Myocyte (in vitro differentiated cells): ENCODE measurements at places on chromosomes 2 and 18. TPM values are rescaled to one million over a fixed set of nuclear protein-coding genes. Genes with fewer than 3 reads are reported as not detected.
A peak's percentile ranks its signal among the peaks of the same experiment; 100 is the strongest.

Gene GCG
- not detected in 2 replicates for total RNA-seq

Gene SERTAD2
- total RNA-seq, result 22.1 and 24.9 TPM in 2 replicates

Gene ATRAID
- total RNA-seq, result 188 and 203 TPM in 2 replicates

Gene SMCHD1
- total RNA-seq, result 36.6 and 37.9 TPM in 2 replicates

Gene ACVR1C
- total RNA-seq, result 4.0 and 7.8 TPM in 2 replicates

Gene RGPD3
- total RNA-seq, result 0.16 and 0.64 TPM in 2 replicates

Gene NMUR1
- total RNA-seq, result not detected in 2 replicates

Gene UGT1A7
- not detected in 2 replicates for total RNA-seq

DNA sequence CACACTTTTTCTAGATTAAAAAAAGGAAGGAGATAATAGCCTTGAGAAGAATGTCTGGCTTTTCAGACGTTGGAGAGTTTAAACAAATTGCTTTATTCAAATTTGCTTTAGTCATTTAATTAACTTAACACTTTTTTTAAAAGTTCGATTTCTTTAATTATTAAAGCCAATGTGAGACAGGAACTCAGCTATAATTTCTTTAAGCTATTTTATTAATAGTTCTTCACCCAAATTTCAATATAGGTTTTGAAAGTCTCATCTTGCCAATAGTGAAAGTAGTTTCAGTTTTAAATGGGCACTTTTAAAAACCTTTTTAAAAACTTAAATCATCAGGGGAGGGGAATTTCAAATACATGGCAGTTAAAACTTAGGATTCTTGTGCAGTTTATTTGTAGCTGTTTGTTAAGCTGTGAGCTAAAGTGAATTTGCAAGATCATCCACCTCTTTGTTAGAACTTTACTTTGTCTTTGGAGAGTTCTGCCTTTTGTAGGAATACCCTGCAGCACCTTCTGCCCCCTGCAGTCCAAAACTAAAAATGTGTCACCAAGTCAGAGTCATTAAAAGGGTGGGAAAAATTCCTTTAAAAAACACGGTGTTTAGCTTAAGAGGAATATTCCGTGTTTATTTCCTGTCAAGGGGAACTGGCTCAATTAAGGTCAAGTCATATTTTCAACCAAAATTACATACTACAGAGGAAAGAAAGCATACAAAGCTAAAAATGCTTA lies 4.6 kb downstream of the TGIF1 start:
- peak; percentile 77 for DNase-seq

- DNase-seq, result peak; percentile 87
Measured at GRCh38 chr2:172350839-172351479, 76.4 kb upstream of the ITGA6 start.

GRCh38 chr2:215748446-215748845 lies 264.9 kb downstream of the MREG start:
- no peak for DNase-seq

GRCh38 chr2:200446612-200447011 lies 63.3 kb downstream of the KCTD18 start:
- DNase-seq, result no peak

GRCh38 chr2:239533569-239534316 lies 132.9 kb upstream of the HDAC4 start:
- DNase-seq, result no peak

- no peak for DNase-seq
Measured at GRCh38 chr18:66344227-66344626, 259.7 kb downstream of the CDH19 start.

DNA sequence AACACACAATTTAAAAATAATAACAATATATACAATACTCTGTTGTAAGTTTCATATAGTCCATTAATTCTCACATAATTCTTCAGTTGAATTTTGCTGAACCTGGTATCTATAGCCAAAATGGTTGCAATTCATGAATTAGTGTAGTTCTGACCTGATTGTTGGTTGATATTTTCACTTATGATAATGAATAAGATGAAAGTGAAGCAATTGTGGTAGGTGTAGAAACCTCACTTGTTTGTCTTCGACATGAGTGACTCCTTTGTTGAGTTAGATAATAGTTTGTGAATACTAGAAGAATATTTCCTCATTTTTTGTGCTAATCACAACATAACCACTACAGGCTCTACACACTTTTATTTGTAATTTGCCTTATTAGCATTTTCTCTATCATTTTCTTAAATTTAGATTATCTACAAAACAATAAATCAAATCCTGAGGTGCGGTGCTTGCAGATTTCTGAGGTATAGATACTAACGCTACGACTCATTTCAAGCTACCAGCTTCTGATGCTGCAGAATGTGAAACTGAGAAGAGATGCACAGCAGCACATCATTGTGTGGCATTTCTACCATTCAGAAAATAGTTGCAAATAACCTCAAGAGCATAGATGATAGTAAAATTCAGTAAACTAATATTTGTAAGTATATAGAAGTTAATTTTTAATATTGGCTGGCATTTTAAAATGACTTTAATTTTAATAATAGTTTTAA lies 117.9 kb downstream of the KCNH7 start:
- DNase-seq, result no peak

DNA sequence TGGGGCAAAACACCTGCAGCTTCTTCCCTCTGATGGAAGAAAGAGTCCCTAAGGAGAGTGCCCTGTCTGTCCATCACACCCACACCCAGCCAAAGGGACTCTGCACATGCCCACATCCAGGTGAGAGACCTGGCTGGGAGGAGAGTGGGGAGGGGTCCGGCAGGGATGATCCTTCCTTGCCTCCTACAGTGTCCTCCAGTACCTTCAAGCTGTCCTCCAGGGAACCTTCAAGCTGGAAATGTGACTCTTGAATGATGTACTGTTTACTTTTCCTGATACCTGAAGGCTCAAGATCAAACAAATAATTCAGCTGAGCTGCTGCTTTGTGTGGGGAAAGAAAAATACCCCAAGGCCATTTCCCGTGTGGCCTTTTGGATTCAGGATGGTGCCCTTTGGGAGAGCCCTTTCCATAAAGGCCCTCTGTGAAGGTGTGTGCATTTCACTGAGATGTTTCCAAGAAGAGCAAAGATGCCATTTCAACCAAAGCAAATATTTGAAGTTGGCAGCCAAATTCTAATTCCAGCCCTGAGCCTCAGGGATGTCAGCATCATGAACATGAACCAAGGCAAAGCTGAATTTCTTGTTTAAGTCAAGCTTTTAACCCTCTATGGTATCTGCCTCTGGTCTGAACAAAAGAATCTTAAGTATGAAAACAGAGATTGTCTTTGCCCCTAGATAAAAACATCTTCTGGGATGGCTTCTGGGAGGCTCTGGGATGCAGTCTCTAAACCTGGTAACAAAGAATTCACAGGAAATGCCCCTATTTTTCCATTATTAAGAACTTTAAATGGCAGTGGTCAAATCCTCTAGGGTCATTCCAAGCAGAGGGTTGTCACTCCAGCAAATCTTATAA lies 11.1 kb downstream of the EVA1A start:
- DNase-seq, result no peak

- no peak for DNase-seq
Measured at GRCh38 chr2:70888366-70888922, 47.3 kb upstream of the ATP6V1B1 start.
